SW 1271 (cell line): ENCODE measurements at places on chromosomes 2 and 18.

- no peak for DNase-seq
Observed at GRCh38 chr2:20562540-20563225, 88.2 kb downstream of the HS1BP3 start.

DNA sequence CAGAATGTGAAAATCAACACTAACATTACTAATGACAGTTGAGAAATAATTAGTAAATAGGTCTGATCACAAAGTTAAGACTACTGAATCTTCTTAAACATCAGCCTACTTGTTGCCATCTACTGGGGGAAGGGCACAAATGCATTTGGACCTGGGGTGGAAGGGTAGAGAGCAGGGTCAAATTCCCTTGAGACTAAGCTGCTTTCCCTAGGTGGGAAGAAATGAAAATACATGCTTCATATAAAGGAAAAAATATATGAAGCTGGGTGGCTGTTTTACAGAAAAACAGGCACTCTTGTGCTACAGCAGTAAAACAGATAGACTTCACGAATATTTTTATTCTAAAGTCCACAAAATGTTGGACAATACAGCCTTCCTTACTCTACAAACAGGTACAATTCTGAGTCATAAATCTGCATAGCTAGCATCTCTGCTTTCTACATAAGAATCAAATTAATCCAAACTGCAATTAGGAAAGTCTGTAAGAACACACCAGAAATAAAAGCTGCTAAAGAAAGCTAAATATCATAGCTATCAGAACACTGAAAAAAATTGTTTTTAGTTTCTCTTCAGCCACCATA is 10.9 kb downstream of the TRIP12 start:
- no peak for DNase-seq

DNA sequence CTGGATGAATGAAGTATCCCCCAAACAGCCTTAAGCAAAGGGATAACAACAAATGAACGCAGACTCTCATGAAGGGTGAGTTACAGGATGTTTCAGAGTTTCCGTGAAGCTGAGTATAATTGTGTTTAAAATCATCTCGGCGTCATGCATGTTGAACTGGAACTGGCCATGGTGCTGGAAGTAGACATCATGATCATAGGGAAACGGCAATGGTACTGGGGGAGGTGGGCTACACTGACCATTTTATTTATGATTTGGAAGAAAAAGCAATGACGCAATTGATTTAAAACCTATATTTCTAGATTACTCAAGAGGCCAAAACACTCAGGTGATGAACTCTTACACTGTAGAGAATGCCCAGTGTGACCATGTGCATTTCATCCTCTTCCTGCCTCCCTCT is 387.9 kb upstream of the MYT1L start:
- DNase-seq = no peak

- DNase-seq = no peak
Observed at GRCh38 chr2:86274918-86275275, 62.5 kb downstream of the REEP1 start.

GRCh38 chr2:233936089-233936488 is 18.9 kb downstream of the TRPM8 start:
- no peak for DNase-seq

- DNase-seq = no peak
Observed at GRCh38 chr2:118979152-118979861, 37.3 kb downstream of the MARCO start.

DNA sequence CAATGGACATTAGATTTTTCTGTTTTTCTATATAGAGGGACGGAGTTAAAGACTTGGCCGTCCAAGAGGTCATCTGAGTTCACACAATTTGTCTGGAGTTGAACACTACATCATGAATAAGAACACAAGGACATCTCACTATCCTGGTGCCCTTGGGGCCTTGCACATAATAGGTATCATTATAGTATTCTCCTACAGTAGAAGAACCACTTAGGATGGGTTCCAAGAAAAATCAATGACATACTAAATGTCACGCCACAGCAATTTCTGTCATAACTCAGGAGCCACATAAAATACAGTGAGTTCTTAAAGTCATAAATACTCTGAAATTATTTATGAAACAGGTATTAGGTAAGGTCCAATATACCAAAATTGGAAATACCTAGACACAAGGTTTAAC is 154.4 kb downstream of the NCKAP5 start:
- no peak for DNase-seq

DNA sequence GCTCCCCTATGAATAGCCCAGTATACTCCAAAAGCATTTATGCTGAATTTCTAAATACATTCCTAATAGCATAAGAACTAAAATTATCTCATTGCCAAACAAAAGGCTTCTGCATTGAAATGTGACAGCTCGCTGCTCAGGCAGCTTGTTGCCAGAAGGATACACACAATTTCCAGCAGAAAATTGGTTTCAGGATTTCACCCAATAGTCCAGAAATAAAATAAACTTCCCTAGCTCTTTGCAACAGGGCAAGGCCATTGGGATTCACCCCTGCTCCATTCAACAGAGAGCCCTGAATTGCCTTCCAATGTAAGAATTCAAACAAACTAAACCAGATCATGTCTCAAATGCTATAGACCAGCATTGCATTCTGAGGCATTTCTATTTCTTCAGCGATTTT is 70.7 kb downstream of the RBM43 start:
- DNase-seq = no peak

DNA sequence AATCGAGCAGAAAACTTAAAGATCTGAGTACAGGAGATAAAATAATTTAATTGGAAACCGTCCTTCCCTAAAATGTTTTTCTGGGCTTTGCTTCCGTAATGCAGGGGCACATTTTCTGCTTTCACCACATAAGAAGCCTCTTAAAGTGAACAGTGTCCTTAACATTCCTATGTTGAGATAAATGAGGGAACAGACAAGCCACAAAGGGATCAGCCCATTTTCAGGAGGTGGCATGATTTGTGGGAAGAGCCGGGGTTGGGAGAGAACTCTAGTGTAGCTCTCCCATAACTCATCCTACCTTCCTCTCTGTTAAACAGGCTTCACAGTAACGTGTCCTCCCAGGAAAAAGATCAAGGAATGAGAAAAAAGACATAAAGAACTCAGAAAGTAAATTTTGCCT is 56.9 kb upstream of the ACVR1C start:
- no peak for DNase-seq

- DNase-seq = no peak
Observed at GRCh38 chr18:58490238-58490637, 138.7 kb downstream of the ALPK2 start.

GRCh38 chr2:157447741-157448140 is 3.9 kb upstream of the CYTIP start:
- DNase-seq = no peak

DNA sequence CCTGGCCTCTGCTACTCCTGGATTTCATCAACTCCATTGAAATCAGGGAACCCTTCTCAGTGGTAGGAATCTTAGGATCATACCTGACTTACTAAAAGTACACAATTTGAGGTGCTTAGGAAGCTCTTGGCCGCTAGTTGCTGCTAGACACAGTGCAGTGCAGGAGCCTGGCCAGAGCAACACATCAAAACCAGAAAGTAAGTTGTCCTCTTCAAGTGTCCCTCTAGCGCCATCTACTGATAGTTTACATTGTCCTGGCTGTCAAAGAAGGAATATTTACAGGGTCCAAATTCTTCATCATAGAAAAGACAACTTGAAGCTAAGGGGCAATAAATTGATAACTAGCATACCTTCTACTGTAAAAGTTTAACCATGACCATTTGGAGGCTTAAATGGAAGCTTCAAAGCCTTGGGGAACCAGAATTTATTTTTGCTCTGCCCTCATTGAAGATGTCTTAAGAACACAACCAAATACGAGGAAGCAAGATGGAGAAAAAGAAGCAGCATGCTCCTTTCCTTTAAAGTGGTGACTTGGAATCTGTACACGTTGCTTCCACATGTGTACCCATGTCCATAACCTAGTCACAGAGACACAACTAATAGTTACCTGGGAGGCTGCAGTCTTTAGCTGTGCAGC is 889.1 kb upstream of the GCFC2 start:
- DNase-seq = peak; percentile 87

DNA sequence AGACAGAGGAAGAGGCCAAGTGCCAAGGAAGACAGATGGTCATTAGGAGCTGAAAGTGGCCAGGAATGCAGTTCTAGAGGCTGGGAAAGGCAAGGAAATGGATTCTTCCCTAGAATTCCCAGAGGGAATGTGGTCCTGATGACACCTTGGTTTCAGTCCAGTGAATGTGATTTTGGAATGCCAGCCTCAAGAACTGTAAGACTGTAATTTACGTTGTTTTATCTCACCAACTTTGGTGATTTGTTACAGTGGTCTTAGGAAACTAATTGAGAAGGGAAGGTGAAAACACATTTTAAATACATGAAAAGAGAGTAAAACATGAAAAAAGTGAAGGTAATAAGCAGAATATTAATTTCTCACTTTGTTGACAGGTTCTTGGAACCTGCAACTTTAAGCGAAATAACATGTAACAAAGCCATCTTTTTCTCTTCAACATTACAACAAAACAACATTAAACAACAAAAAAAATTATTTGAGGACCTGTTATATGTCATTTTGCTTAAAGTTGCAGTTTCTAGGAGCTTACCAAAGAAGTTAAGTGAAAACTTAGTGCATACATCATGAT is 370.2 kb downstream of the METTL4 start:
- no peak for DNase-seq

- DNase-seq = no peak
Observed at GRCh38 chr18:62778976-62779869, 63.9 kb downstream of the PHLPP1 start.

DNA sequence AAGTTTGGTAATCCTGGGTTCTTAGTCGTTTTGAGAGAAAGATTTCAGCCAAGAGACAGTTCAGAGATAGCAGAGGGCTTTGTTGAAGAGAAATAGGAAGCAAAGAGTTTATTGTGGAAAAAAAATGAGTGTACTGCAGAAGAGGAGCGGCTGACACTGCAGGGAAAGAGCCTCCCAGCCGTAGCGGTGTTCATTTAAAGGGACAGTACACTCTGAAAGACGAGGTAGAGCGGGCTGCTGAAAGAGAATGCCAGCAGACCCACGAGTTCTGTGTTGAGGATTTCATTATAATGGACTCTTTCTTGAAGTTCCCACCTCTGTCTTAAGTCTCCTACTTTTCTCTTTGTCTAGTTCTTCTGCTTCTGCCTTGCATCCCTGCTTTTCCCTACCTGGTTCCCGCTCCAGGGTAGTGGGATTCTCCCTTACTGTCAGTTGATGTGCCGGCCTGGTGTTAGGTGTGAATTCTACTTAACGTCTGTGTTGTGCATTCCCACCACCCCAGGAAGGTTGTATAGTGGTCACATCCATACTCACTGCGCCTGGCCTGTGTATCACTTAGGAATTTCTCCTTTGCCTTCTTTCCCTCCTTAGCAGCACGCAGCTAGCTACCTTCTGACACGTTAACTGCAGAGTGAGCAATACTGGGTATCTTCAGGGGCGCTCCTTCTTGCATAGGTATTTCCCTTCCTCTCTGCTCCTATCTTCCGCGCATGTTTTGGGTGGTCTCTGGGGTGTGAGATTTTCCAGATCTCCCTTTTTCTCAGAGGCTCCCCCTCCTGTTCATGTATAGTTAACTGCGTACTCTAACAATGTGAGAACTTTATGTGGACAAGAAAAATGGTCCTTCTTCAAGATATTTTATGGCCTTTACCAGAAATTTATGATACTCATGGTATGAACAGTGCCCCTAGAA is 164.5 kb downstream of the PTH2R start:
- no peak for DNase-seq

GRCh38 chr2:46269544-46270273 is 27.5 kb upstream of the EPAS1 start:
- DNase-seq = no peak

DNA sequence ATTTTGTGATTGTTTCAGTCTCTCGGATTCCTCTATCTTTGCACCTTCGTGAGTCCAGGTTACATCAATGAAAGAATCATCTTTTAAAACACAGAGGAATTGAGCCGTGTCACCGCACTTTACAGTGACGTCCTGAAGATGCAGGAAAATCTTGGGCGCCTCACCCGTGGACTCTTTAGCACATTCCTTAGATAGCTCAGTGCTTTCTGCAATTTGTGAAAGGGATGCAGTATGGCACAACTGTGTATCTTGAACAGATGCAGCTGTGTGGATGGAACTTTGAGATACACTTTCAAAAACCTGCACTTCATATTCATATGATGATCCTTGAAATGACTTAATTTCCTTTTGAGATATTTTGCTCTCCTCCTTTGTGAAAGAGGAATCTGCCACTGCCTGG is 50.9 kb downstream of the TTN start:
- no peak for DNase-seq

DNA sequence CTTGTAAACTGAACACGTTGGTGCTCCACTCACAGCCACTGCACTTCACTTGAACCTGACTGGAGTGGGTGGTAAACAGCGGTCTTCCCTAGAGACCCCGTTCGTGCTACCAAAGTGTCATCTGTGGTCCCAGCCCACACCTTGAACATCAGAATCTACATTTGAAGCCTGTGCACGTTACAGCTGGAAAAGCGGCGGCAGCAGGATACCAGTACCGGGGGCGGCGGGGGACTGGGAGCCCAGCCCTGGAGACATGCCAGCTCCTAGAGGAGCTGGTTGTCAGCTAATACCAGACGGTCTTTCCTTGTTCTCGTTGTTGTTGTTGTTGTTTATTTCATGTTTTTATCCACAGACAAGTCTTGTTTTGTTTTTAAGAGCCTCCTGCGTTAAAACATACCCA is 156.7 kb downstream of the WDSUB1 start:
- no peak for DNase-seq
